Ureter (tissue), 1 donor: ENCODE measurements at places on chromosomes 13 and 19. TPM values are rescaled to one million over a fixed set of nuclear protein-coding genes. Genes with fewer than 3 reads are reported as not detected.

DNA sequence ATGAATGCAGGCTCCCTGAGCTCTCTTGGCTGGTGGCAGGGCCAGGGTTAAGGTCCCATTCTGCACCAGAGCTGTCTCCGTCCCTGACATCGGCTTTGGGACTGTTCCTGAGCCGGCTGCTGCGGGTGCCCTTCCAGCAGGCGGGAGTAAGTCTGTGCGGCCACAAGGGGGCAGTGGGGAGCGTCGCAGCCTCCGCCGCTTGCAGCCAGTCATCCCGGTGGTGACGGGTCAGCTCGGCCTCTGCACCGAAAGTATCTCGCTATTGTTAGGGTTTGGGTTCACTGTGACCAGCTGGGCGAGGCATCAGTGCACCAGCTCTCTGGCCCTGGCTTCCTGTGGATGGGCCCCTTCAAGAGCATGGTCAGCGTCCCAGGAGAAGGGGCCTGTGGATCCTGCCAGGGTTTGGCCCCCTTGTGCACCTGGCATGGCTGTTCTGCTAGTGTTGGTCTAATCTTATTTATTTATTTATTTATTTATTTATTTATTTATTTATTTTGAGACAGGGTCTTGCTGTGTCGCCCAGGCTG is 15.1 kb downstream of the NDUFB7 start:
- DNase-seq, result peak; percentile 73

DNA sequence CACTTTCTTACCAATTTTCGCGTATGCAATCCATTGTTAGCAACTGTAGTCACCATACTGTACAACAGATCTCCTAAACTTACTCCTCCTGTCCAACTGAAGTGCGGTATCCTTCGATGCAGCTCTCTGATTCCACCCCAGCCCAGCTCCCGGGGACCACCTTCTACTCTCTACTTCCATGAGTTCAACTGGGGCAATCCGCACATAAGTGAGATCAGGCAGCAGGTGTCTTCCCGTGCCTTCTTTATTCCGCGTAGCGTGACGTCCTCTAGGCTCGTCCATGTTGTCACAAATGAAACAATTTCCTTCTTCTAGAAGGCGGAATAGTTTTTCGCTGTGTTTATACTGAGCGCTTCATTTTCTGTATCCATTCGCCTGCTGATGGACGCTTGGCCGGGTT is 8.4 kb downstream of the LILRB1 start:
- DNase-seq, result no peak

DNA sequence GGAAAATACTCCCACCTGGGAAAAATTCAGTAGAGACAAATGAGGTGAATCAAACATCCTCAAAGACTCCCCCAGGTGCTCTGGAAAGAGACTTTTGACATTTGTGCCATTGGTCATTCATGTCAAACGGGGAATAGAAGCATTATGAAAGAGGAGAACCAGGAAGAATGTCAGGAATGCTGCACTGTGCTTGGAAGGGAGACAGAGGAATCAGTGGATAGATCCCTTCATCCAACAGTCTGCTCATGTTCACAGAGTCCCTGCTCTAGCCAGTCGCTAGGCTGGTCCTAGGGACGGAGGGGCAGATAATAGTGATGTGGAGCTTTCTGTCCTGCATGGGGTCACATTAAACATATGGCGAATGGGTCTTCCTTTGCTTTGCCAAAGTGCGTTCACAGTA is 384.4 kb downstream of the FGF9 start:
- no peak for DNase-seq

GRCh38 chr13:83692800-83693199 is 189.5 kb downstream of the SLITRK1 start:
- no peak for DNase-seq

- DNase-seq, result no peak
Measured at GRCh38 chr13:21045100-21045499, 16.3 kb downstream of the LATS2 start.

DNA sequence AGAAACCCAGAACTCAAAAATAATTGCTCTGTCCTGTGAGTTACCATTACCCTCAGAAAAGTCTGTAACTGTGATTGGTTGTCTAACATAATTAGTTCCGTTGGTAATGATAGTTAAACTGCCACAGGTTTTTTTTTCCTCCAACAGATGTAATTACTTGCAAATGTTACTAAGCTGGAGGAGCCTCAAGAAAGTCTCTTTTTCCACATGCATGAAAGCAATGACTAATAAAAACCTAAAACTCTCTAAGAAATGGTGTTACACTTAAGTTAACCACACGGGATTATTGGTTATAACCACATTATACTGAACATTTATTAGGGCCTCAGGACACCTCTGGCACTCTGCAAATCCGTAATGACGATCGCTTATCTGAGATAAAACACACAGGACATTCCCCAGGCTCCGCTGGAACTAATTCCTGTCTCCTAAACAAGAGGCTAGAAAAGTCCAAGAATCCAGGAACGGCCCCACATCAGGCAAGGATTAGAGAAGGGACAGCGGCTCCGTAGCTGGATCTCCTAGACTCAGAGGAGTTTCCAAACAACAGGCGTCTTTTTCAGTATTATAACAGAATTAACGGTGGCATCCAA is 753 bp downstream of the ZNF235 start:
- DNase-seq, result no peak

- peak; percentile 81 for DNase-seq
Measured at GRCh38 chr19:50357178-50358100, 8.0 kb downstream of the NAPSA start.

DNA sequence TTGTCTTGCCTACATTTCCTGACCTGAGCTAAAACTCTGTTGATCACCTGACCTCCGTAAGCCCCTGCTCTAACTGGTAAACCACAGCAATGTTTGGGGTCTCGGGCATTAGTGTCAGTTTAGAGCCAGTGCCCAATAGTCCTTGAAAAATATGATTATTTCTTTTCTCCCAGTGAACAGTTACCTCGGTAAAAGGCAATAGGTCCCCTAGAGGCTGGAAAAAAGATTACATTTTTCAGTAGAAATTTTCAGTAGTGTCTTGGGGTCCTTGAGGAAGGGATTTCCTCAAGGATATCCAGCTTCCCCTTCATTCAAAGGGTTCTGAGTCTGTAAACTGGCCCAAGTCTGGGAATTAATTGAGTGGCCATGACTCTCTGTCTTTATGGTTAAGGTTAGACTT is 177.5 kb downstream of the SLC7A1 start:
- DNase-seq, result no peak

- DNase-seq, result no peak
Measured at GRCh38 chr19:18867199-18867598, 28.8 kb downstream of the CERS1 start.

DNA sequence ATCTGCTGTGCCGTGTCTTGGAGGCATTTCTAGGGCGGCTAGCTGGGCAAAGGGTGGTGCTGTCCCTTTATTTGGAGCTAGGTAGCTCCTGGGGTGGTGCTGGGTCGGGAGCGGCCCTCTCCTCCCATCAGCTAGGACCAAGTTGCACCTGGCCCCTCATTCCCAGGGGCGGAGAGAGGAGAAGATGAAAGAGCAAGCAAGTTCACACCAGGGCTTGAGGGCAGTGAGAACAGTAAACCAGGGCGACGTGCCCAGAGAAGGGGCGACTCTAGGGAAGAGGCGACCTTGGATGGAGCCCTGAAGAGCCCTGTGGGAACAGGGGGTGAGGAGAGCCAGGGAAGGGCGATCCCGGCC is 17.0 kb upstream of the KCNN1 start:
- DNase-seq, result no peak

DNA sequence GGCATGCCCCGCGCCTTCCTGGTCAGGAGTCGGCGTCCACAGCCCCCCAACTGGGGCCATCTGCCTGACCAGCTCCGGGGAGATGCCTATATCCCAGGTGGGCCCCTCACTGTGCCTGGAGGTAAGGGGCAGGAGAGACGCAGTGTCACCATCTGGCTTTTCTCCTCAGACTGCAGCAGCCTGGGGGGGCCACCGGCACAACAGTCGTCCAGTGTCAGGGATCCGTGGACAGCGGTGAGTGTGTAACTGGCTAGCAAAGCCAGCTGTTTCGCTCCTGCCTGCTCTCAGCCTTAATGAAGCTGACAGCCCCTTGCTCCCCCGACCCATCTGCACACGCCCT is 227 bp downstream of the OVOL3 start:
- DNase-seq, result no peak

Gene PSG5
- not detected for total RNA-seq

Gene IFNL1
- total RNA-seq, result not detected

Gene RNF17
- total RNA-seq, result not detected

Gene CEACAM1
- total RNA-seq, result 21.6 TPM

Gene SMIM44
- total RNA-seq, result not detected

Gene PSG6
- not detected for total RNA-seq
